ENCODE measurements at places on chromosomes 7 and 10. TPM values are rescaled to one million over a fixed set of nuclear protein-coding genes. Genes with fewer than 3 reads are reported as not detected.

The CAMK2B gene
- not detected for total RNA-seq

The LRRC4 gene
- total RNA-seq: 0.64 TPM

- DNase-seq: peak; percentile 27
These were observed 278.8 kb downstream of the CACNA2D1 start for GRCh38 chr7:82164813-82165212.

DNA sequence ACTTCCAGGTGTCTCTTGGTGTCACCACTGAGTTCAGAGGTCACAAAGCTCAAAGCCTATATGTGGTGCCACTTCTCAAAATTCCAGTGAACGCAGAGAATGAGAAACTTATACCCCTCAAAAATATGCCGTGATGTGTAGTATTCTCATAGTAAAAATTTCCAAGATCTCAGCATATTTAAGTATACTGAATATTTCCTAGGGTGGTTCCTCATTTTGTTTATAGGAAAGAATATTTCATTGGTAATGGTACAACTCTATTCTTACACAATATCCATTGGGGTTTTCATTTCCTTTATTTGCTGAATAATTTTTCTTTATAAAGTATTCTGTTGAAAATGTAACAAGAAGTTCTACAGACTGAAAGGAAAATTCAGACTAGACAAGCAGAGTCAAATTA lies 58.9 kb upstream of the ADO start:
- no peak for DNase-seq

GRCh38 chr7:129438839-129439651 lies 4.8 kb downstream of the STRIP2 start:
- DNase-seq: peak; percentile 98

GRCh38 chr10:119161680-119162451 lies 3.6 kb downstream of the SFXN4 start:
- DNase-seq: peak; percentile 15

DNA sequence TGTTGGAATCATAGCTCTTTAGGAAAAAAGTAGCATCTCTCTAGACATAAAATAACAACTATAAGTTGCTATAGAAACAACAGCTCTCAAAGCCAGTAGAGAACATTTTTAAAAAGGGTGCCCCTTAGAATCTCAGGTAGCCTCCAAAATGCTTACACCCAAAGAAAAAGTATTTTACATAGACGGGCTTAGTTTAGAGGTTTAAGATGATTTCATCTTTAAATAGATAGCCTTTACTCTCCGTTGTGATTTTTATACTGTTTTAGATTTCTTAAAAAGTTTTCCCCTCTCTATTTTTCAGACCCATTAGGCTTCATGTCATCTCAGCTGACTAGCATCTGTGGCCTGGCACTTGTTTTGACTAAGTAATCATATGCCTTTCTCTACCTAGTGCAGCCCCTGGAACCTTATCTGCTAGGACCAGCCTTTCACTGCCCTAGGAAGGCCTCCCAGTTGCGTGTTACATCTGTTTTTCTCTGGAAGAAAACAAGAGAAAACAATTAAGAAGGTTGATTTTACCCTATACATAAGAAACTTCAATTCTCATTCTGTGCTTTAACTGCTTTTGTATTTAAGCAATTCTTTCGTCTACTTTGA lies 6.9 kb upstream of the BPGM start:
- DNase-seq: no peak

The CPA4 gene
- 5.6 TPM for total RNA-seq

Data from bronchial epithelial cell (primary cell).